ENCODE measurements at places on chromosomes 2 and 18. TPM values are rescaled to one million over a fixed set of nuclear protein-coding genes. Genes with fewer than 3 reads are reported as not detected.

The SERPINB11 gene
- total RNA-seq, result not detected

The FBXO48 gene
- total RNA-seq, result 0.82 TPM

The PLEK gene
- total RNA-seq, result 1.6 TPM

The ABCG5 gene
- not detected for total RNA-seq

The ZNF385B gene
- total RNA-seq, result 7.7 TPM

The CCL20 gene
- not detected for total RNA-seq

The ANKRD30B gene
- total RNA-seq, result 3.3 TPM

The ERFE gene
- 0.82 TPM for total RNA-seq

The CHAC2 gene
- total RNA-seq, result 6.5 TPM

The INHA gene
- total RNA-seq, result 0.41 TPM

The OR6B2 gene
- total RNA-seq, result not detected

The EPHA4 gene
- total RNA-seq, result 158 TPM

The REG3G gene
- total RNA-seq, result not detected

The CYTIP gene
- 2.9 TPM for total RNA-seq

The WDR35 gene
- 25.7 TPM for total RNA-seq

The HDAC4 gene
- 20.4 TPM for total RNA-seq

The IL36A gene
- total RNA-seq, result not detected

The RHOB gene
- total RNA-seq, result 300 TPM

The CFAP210 gene
- 5.3 TPM for total RNA-seq

The PLEKHH2 gene
- 7.3 TPM for total RNA-seq

The PXDN gene
- total RNA-seq, result 21.6 TPM

The SLC19A3 gene
- 2.0 TPM for total RNA-seq

All from frontal cortex (tissue), 4 donors.